ENCODE measurements at places on chromosomes 13 and 19.

DNA sequence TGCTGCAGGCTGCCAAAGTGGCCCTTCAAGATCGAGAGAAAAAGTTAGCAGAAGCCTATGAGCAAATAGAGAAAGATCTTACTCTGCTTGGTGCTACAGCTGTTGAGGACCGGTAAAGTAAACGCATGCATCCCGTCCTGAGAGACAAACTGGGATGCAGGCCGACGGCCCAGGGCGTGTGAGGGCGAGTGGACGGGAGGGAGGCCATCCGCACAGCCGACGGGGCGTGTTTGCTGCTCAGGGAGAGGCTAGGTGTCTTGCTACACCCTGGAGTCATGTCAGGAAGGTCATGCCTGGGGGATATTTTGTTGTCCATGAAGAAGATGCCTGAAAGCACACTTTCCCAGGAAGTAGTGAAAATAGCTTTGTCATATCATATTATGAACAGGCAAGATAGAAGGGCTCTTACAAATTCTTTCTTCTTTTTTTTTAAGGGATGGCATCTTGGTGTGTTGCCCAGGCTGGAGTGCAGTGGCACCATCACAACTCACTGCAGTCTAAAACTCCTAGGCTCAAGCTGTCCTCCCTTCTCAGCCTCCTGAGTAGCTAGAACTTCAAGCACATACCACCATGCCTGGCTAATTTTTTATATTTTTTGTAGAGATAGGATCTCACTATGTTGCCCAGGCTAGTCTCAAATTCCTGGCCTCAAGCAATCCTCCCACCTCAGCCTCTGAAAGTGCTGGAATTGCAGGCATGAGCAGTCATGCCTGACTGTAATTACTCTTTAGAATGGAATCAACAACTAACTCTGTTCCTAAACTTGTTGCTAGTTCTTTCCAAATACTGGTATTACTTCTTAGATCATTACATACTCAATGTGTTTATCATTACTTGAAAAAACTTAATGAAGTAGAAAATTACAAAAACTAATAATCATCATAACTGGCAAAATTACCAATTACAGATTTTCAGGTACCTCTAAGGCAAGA is 117.6 kb upstream of the MCF2L start:
- no peak for DNase-seq

GRCh38 chr19:7348587-7349230 is at the start of gene ARHGEF18:
Gene ARHGEF18, plus strand, starts transcription at chr19:7348937. Its CDS starts 13,954 bp downstream, at chr19:7362891.
- no peak for DNase-seq

DNA sequence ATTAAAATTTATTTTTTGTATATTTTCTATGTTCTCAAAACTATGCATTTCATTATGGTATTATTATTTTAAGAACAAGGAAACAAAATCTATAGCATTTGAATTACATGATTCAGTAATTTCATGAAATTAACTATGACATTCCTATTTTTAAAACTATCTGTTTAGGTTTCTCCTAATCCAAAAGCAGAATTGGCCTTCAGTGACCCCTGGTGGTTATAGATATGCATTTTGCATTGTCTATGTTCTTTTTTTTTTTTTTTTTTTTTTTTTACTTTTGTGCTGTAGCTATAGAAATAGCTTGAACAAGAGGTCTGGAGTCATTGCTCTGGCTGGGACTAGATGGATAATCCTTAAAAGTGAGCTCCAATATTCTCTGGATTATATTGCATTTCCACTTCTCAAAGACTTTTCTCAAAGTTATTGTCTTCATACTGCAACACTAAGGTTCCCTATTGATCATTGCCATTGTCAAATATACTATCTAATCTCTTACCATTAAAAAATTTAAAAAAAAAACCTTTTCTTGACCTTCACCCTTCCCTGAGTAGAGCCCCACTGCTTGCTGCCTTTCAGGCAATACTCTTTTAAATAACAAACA is 15.9 kb upstream of the DNAJC3 start:
- DNase-seq = peak; percentile 31

DNA sequence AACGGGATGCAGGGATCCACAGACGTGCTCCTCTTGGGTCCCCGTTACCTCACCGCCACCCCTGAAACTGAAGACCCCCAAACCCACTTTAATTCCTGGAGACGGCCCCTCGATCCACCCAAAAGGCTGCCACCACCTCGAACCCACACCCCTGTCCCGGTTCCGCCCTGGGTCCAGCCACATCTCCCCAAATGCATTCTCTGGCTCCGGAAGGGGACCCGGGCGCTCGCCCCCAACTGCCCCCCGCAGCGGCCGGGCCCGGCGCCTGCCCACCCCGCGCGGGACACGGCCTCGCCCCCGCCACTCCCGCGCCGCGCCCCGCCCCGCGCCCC is 219 bp upstream of the FSTL3 start:
- DNase-seq = no peak

GRCh38 chr13:20461481-20461859 is 64.2 kb downstream of the CRYL1 start:
- no peak for DNase-seq

DNA sequence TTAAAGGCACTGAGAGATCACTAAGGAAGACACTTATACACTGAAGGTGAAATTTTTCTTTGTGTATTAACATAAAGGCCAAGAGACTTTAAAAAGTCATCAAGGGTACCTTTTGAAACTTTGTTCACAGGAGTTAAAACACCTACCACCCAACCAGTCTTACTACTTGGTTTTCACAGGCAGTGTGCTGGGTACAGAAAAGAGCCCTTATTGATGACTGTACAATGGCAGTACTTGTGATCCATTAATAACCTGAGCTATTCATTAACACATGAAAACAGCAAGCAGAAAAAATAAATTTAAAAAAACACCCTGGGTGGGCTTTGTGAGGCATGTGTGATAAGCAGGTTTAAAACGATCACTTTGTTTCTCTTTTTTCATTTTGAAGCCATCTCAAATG is 148.9 kb downstream of the TBC1D4 start:
- DNase-seq = no peak

DNA sequence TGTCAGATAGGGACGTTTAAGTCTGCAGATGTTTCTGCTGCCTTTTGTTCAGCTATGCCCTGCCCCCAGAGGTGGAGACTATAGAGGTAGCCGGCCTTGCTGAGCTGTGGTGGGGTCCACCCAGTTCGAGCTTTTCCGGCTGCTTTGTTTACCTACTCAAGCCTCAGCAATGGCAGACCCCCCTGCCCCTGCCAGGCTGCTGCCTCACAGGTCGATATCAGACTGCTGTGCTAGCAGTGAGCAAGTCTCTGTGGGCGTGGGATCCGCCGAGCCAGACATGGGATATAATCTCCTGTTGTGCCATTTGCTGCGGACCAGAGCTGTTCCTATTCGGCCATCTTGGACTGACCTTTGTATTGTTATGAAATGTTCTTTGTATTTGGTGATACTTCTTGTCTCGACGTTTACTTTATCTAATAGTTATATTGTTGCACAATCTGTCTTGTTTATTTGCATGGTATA is 46.3 kb downstream of the NBEA start:
- DNase-seq = no peak

GRCh38 chr19:16698914-16699313 is 20.7 kb upstream of the NWD1 start:
- DNase-seq = no peak

DNA sequence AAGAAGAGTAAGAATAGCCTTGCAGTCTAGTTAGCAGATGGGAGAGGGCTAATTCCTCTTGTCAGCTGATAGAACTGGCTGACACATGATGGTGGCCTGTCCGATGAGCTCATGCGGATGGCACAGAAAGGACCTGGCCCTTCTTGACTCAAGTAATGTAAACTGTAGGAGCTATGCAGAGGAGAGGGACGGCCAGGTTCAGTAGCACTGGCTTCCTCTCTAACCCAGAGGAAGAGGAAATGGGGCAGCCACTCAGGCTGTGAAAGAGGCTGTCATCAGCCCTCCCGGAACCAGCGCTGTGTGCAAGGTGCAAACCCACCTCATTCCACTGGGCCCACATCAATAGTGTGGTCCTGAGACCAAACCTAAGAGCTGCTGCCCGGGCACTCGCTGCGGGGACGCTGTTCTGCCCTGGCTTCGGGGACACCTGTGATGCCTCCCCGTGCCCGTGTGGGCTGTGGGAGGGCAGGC is 30.8 kb upstream of the USE1 start:
- no peak for DNase-seq

- no peak for DNase-seq
These were observed 162.5 kb downstream of the LMO7 start for GRCh38 chr13:75798353-75799255.

GRCh38 chr13:91303031-91303430 is 44.5 kb upstream of the MIR17HG start:
- no peak for DNase-seq

Data from NCI-H1105 treated with DMSO at 0.1 percent for 48 hours (cell line).